ENCODE measurements at places on chromosomes 1 and 21. TPM values are rescaled to one million over a fixed set of nuclear protein-coding genes. Genes with fewer than 3 reads are reported as not detected.

DNA sequence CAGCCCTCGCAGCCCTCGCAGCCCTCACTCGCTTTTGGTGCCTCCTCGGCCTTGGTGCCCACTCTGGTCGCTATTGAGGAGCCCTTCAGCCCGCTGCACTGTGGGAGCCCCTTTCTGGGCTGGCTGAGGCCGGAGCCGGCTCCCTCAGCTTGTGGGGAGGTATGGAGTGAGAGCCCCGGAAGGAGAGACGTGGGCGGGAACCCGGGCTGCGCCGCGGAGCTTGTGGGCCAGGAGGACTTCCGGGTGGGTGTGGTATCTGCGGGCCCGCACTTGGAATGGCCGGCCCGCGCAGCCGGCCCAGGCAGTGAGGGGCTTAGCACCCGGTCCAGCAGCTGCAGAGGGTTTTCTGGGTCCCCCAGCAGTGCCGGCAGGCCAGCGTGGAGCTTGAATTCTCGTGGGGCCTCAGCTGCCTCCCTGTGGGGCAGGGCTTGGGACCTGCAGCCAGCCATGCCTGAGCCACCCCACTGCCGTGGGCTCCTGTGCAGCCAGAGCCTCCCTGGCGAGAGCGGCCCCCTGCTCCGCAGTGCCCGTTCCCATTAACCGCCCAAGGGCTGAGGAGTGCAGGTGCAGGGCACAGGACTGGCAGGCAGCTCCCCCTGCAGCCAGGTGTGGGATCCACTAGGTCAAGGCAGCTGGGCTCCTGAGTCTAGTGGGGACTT, 9.9 kb upstream of the CFHR2 start:
- no peak for DNase-seq

The INKA2 gene
- 2.6 TPM for total RNA-seq

DNA sequence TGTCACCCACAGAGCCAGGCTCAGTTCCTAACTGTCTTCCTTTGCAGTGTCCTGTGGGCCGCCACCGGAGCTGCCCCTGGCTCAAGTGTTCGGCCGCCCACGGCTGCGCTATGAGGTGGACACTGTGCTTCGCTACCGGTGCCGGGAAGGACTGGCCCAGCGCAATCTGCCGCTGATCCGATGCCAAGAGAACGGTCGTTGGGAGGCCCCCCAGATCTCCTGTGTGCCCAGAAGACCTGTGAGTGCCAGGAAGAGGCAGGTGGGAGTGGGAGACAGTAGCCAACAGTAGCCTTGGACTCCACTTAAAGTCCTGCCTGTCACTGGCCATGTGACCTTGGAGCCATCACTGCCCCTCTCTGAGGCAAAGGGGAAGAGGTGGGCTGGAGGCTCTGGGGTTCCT, 16.6 kb downstream of the BCAN start:
- DNase-seq: no peak

DNA sequence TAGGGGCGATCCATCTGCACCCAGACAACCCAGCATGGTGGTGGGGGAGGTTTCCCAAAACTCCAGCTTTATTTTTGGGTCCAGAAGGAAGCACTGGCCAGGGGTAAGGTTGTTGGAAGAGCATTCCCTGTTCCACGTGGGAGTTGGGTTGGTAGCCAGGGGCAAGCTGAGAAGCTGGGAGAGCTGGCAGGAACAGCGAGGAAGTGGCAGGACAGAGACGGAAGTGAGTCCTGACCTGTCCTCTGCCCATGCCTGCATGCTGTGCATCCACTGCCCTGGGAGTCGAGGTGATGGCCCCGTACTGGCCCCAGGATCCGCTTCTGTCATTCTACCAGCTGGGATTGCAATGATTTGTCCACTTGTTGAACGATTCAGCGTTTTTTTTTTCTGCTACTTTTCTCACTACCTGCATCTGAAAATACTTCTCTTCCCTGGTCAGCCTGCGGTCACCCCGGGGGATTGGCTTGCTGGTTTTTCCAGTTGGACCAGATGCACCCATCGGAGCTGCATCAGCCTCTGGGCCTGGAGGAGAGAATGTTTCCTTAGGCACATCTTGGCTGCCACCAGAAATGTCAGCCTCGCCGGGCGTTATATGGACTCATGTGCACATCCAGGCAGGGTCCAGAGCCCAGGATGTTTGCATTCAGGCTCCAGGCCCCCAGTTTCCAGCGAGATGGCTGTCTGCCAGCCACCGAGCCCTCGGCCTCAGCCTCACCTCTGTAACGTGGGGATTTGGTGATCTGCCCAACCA, 28.3 kb upstream of the TMPRSS2 start:
- DNase-seq: no peak

- DNase-seq: no peak
These were observed 12.4 kb upstream of the ZNF697 start for GRCh38 chr1:119660253-119661083.

The RHEX gene
- 0.24 TPM for total RNA-seq

DNA sequence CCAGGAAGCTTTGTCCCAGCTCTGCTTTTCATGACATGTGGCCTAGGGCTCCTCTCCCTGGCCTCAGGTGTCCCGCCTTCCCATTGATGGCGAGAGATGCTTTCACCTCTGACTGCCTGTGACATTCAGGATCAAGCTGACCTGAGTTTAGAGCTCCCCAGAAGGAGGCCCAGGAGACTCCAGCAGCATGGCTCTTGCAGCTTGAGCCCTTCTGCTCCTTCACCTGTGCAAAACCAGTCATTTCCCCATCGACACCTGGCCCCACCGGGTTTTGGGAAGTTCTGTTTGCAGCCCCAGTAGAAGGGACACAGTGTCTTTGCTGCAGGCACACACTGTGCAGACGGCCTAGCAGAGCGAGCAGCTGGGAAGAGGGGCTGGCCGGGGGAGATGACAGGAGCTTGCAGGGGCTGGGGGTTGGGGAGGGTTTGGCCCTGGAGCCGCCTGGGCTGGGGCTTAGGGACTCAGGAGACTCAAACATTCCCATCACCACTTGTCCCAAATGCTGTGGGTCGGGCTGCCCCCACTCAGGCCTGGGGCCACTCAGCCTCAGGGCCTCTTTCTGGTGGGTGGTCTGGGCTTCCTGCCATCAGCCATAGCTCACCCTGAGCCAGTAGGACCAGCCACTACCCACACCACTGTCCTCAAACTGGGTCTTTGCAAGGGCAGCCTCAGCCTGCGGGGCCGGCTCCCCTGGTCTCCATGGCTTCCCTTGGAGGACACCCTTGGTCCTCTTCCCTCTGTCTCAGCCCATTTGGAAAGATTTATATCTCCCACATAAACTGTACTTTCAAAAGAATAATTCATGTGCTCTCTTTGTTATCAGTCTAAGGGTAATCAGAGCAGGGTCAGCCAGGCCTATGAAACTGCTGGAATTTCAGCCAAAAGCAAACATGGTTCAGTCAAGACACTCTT, 3.8 kb upstream of the EDN2 start:
- no peak for DNase-seq

- no peak for DNase-seq
These were observed 17.1 kb downstream of the VN1R5 start for GRCh38 chr1:247273013-247273412.

GRCh38 chr1:94994805-94995204, 67.9 kb upstream of the CNN3 start:
- no peak for DNase-seq

DNA sequence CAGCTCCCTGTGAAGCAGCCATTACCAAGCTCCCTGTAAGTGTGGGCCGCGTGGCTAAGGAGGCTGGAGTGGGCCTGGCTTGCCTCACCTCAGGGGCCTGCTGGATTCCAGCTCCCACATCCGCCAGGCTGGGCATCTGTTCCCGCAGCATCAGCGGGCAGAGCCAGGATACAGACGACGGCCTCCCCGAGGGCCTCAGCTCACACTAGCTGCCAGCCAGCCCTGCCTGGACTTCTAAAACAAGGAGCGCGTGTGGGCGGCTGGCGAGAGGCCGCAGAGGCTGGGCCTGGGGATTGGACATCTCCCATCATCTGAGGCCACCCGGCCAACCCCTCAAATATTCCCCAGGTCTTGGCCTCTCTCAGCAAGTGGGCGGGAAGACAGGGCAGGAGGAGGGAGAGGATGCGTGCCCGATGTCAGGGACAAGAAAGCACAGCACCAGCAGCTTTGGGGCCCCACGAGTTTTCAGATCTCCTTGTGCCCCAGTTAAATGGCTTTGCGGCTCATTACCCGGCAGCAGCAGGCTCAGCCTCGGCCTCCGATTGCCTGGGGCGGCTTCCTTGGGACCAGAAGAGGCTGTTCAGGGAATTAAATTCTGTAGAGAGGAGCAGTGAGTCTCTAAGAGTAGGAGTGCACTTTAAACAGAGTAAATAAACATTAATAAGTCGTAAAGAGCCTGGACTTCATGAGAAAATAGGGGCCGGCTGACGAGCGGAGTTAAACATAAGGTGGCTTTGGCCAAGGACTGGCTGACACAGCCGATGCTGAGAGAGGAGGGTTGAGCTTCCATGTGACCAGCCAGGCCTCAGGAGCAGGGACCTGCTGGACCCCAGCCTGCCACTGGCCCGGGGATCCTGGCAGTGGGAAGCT, 208.9 kb upstream of the C1orf174 start:
- no peak for DNase-seq

- DNase-seq: peak; percentile 52
These were observed 1.7 kb upstream of the RIPK4 start for GRCh38 chr21:41768437-41769042.

- no peak for DNase-seq
These were observed 34.4 kb downstream of the CAPN9 start for GRCh38 chr1:230781594-230781993.

DNA sequence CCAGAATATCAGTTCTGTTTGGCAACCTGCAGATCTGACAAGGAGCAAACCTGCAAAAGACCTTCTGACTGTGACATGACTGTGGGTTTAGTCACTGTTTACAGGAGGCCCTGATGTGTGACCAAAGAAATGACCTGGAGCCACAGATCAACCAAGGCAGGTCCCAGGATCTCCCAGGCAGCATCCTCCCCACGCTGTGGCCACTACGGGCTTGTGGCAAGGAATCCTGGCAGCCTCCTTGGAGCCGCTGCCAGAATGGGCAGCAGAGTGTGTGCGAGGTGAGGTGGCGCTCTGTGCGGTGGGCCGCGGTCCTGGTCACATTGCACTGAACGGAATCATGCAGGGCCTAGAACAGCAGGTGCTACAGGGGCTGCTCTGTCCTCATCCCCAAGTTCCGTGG, 15.9 kb downstream of the MCM3AP start:
- DNase-seq: no peak

DNA sequence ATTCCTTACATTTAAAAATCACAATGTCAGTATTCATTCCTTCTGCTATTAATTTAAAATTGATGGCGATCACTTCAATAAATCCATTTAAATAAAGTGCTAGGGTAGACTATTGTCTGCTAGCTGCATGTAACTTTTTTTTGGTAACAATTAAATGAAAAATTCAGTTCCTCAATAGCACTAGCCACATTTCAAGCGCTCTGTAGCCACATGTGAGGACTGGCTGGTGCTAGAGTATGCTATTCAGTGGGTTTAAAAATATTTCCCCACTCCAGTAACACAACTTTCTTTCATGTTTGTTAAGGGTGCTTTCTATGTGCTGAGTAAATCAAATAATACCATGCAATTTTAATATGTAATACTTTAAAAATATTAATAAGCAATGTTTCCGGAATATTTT, 108.2 kb downstream of the LTN1 start:
- no peak for DNase-seq

- DNase-seq: peak; percentile 68
These were observed 16.3 kb downstream of the BATF3 start for GRCh38 chr1:212683357-212683722.

DNA sequence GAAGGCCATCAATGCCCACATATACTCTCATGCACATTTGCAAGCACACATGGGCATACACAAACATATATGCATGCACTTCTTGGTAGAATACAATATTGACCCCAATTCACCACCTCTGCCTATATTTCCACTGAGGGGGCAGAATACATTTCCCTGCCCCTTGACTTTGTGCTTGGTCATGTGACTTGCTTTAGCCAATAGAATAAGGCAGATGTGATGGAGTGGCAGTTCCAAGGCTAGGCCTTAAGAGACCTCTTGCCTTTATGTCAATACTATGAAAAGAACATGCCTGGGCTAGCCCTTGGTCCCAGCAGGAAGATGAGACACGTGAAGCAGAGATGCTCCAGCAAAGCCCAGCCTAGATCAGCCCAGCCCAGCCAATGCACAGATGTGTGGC, 66.0 kb upstream of the GRIK3 start:
- no peak for DNase-seq

- DNase-seq: no peak
These were observed 100.3 kb downstream of the GRIK3 start for GRCh38 chr1:36934061-36934460.

DNA sequence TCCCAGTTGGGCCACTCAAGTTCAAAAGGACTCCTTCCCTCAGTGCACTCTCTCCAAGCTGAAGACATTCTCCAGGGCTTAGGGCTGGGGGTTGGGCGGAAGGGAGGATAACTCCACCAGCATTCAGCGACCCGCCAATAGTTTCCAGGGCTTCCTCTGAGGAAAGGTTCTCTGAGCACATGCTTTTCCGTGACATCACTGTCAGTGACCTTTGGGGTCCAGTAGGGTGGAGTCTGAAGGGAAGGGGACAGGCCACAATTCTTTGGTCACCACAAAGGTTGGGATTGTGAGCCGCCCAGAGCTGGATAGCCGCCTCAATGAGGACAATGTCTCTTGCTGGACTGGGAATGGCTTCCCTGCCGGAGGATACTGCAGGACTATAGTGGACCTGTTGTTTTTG, 22.8 kb upstream of the RXRG start:
- no peak for DNase-seq

DNA sequence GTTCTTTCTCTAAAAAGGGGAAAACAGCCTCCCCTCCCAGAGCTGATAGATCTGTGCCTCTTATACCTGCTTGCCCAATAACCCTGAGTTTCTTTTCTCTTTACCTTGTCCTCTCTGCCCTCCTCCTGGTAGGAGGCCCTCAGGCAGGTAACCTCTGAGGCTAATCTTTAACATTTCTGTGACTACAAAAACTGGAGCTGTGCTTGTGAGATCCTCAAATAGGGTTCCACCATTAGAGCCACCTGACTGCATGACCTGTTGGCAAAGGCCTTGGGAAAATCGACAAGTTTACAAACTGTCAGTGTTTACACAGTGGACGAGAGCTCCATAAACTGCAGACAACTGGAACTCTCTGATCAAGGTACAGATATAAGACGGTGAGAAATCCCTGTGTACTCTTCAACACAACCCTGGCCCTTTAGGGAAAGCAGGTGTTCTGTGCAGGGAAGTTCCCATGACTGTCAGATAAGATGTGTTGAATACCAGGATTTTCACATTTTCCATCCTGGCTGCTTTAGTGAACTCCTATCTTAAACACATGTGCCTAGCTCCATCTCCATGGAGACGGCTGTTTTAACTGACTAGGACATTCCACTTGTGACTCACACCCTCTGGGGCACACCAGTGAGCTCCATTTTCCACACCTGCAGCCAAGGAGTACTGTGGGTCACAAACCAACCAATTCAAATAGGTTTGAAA, 38.3 kb downstream of the ECE1 start:
- no peak for DNase-seq

DNA sequence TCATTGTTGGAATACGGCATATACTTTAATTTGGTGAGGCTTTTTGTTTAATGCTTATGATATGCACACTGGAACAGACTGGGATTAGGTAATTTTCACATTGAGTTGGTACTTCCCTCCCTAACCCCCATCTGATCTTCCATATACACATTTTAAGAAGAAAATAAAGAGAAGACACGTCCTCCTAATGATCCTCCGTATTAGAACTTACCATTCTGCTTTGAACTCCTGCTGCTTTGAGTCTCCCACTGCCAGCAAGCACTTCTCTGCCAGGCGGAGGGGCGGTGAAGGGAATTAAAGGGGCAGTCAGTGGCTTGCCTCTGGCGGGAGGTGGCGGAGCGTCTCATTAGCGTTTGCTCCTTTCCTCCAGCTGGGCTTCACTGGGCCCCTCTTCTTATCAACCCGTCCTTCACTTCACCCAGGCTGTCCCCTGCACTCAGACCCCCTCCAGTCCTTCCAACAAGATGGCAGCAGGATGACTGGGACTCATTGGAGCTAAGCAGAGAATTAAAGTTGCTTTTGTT, 433.4 kb downstream of the KIF26B start:
- no peak for DNase-seq
